ENCODE measurements at places on chromosomes 7 and 10.

- no peak for DNase-seq
Observed at GRCh38 chr10:132981173-132981555, 38.8 kb upstream of the CFAP46 start.

GRCh38 chr7:150403376-150404171, 24.4 kb downstream of the ZNF775 start:
- DNase-seq, result no peak

- no peak for DNase-seq
Observed at GRCh38 chr10:119821182-119821581, 51.5 kb downstream of the MCMBP start.

DNA sequence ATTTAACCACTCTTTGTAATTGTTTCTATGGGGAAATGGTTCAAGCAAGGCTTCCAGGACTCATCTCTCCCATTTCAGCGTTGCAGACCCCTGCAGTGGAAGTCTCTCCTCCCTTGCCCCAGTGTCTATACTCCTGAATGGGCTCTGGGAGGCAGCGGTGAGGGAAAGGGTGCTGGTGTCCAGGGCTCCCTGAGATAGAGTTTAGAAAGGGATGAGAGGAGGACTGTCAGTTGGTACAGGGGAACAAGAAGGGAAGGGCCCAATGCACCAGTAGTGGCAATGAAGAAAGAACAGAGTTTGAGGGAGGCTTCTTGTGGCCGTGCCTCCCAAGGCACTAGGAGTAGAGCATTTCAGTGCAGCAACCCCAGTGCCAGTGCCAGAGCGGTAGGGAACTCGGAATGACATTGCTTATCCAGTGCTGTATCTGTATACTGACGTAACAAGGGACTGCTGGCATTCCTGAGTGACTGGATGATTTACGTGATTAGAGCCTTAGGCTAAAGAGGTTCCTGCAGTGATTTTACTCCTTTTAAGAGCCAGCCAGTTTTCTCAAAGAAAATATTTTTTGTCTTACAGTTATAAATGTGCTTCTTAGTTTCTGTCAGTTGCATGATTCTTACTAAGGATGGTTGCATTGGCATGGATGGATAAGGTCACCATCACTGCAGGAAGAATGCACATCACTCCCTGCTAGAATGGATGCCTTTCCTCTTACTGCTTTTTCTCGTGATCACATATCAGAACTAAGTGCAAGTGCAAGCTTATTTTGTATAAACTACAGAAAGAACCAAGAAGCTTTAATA, 28.0 kb downstream of the PRPF18 start:
- DNase-seq, result no peak

- no peak for DNase-seq
Observed at GRCh38 chr7:8228766-8229674, 32.9 kb downstream of the ICA1 start.

DNA sequence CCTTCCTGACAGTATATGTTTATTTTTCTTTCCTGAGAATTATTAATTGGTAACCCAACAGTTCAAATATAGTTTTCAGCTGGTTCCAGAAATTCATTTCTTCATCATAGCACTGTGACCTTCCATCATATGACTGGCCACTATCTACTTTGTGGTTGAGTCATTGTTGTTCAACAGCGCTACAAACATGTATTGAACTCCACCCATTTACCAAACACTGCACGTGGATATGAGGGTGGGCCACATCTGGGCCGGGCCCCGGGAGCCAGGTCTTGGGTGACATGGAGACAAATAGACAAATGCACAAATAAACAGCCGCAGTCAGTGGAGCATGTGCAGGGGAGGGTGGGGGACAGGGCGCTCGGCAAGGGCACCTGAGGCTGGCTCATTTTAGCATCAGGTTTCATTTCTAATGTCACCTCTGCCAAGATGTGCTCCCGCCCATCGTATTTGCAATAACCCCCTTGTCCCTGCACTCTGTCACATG, 24.0 kb upstream of the EEPD1 start:
- DNase-seq, result peak; percentile 26

Measured in SW480 (cell line).